Activated CD4-positive, alpha-beta T cell treated with anti-CD3 and anti-CD28 coated beads, Interleukin-2, amount 10 ng/mL, durations not matched to agents 24 days and 14 days (primary cell): ENCODE measurements at places on chromosomes 1 and 21. TPM values are rescaled to one million over a fixed set of nuclear protein-coding genes. Genes with fewer than 3 reads are reported as not detected.

RIPK4 gene
- total RNA-seq, result not detected in 2 replicates

C1QA gene
- not detected in 2 replicates for total RNA-seq

DIPK1A gene
- 18.8 and 19.7 TPM in 2 replicates for total RNA-seq

S100A2 gene
- 0.40 and 1.2 TPM in 2 replicates for total RNA-seq

NR5A2 gene
- total RNA-seq, result not detected in 2 replicates

MECR gene
- total RNA-seq, result 36.4 and 41.3 TPM in 2 replicates

TLR5 gene
- 0.09 TPM in 1 of 2 replicates, not detected in the other for total RNA-seq

DISP3 gene
- 0.23 and 0.31 TPM in 2 replicates for total RNA-seq

MNDA gene
- total RNA-seq, result not detected in 2 replicates

DMBX1 gene
- total RNA-seq, result 0.07 TPM in 1 of 2 replicates, not detected in the other

FCGR3A gene
- not detected in 2 replicates for total RNA-seq

PRAMEF2 gene
- not detected in 2 replicates for total RNA-seq

MACO1 gene
- total RNA-seq, result 14.3 and 15.3 TPM in 2 replicates

PALMD gene
- total RNA-seq, result not detected in 2 replicates

TMPRSS3 gene
- total RNA-seq, result 56.9 and 58.7 TPM in 2 replicates

HES3 gene
- not detected in 2 replicates for total RNA-seq

ATP6V1G3 gene
- total RNA-seq, result not detected in 2 replicates

ECM1 gene
- 1.5 and 2.4 TPM in 2 replicates for total RNA-seq

FCRL1 gene
- not detected in 2 replicates for total RNA-seq

LYPD8 gene
- total RNA-seq, result not detected in 2 replicates

MCOLN2 gene
- total RNA-seq, result 92.3 and 95.6 TPM in 2 replicates

PLEKHO1 gene
- 25.2 and 26.4 TPM in 2 replicates for total RNA-seq

SPATA45 gene
- total RNA-seq, result not detected in 2 replicates

URB1 gene
- total RNA-seq, result 39.2 and 41.7 TPM in 2 replicates

OVAAL gene
- not detected in 2 replicates for total RNA-seq

CRP gene
- not detected in 2 replicates for total RNA-seq

FLG gene
- total RNA-seq, result not detected in 2 replicates

COL24A1 gene
- total RNA-seq, result 0.02 TPM in 1 of 2 replicates, not detected in the other

SDCCAG8 gene
- 16.5 and 23.6 TPM in 2 replicates for total RNA-seq

PRKCZ gene
- total RNA-seq, result 2.5 and 3.0 TPM in 2 replicates

CNTN2 gene
- total RNA-seq, result not detected in 2 replicates

SLC44A3 gene
- total RNA-seq, result not detected in 2 replicates
